ENCODE measurements at places on chromosomes 1 and 21.

DNA sequence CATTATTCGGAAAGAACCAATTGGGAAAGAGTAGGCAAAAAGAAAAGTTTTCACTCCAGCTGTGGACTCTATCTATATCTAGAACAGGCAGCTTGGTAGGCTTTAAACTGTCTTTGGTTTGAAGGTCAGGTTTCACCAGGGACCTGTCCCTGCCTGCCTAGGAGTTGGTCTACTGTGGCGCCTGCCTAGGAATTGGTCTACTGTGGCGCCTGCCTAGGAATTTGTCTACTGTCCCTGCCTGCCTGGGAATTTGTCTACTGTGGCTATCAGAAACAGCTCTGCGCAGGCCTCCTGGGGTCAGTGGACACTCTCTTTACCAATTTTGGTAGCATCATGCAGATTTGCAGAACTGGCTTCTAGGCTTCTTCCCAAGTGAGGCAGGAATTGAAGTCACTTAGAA is 13.8 kb downstream of the USP25 start:
- DNase-seq = no peak

DNA sequence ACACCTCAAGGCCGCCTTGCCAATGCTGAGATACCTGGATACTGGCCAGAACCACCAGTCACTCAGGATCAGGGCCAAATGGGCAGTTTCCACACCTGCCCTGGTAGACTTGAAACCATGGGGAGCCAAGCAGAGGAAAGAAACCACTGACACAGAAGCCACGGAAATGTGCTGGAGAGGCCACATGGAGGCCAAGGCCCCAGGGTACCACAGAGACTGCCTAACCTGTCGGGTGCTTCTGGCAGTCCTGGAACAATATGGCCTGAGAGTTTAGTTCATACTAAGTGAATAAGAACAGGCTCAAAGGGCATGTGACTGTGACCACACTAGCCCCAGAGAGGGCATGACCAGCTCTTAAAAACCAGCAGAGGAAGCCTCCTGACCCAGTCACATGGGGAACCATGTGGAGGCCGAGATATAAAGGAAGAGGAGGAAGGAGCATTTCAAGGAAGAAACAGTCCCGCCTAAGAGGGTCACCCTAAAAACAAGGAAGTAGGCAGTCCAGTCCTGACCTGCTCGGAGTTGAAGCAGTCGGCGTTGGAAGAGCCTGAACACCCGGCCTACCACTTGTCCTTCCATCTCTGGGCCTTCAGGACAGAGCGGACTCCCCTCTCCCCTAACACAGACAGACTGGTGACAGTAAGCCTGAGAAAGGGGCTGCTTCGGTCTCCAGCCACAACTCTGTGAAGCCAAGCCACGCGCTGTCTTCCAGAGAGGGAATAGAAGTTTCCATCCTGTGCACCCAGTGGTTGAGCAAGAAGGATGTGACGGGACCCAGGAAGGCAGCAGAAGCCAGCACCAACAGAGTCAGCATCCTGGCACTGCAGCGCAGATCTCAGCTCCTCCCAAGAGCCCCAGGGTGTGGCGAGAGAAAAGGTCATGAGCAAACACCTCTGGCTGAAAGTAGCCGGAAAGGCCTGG is at the start of gene DENND2D:
DENND2D (minus strand) TSS at position 766 of the 921 bp plus-strand sequence; CDS start at position 579, 187 bp downstream.
- no peak for DNase-seq

- DNase-seq = no peak
These were observed 8.3 kb downstream of the ADAR start for GRCh38 chr1:154599658-154600057.

- no peak for DNase-seq
These were observed 193.7 kb upstream of the OLFM3 start for GRCh38 chr1:102190429-102190828.

DNA sequence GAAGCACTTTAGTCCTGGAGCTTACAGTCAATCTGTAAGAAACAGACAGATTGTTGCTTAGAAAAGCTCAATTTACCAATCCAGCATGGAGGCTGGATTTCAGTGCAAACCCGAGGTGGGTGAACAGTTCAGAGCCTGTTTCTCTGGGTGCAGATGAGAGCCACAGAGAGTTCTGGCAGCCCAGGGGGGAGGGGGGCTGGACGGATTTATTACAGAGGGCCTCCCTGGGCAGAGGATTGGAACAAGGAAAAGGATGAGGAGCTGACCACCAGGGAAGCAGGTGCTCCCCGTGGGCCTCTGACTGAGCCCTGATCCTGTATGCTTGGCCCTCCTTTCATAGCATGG is 38.0 kb upstream of the EPS8L3 start:
- DNase-seq = no peak

DNA sequence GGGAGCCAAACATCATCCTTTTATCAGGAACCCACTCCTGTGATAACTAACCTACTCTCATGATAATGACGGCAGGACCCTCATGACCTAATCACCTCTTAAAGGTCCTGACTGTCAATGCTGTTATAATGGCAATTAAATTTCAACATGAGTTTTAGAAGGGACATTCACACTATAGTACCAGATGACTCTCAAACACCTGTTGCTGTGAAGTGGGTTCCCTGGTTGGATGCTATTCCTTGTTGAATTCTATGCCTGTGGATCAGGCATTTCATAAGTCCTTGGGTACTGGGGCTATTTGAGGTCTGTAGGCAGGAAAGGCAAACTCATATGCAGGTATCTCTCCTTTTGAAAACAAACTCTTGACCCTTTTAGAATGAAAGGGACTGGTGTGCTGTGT is 7.5 kb upstream of the ZSWIM5 start:
- DNase-seq = no peak

- DNase-seq = no peak
These were observed 81.3 kb upstream of the ARHGEF16 start for GRCh38 chr1:3373175-3373574.

- no peak for DNase-seq
These were observed 11.7 kb upstream of the EPHA2 start for GRCh38 chr1:16167331-16168143.

DNA sequence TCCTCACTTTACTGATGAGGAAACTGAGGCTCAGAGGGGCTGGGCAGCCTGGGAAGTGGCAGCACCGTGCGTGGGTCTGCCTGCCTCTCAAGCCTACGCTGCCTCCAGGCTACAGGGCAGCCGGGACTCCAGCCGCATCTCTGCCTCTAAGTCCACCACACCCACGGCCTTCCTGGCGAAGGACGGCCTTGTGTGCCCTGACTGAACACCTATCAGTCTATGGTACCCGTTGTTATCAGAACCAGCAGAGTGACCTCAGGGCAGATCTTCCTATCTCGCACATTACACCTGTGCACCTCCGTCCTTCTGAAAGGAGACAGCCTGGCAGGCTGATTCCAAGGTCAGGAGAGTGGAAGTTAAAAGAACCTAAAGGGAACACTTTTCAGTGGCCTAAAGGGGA is 35.7 kb upstream of the SLC30A1 start:
- DNase-seq = no peak

GRCh38 chr1:238675221-238675620 is 711.1 kb upstream of the CHRM3 start:
- no peak for DNase-seq

GRCh38 chr1:119766374-119766794 is 2.3 kb downstream of the HMGCS2 start:
- DNase-seq = no peak

GRCh38 chr1:6672558-6672957 is 29.1 kb downstream of the DNAJC11 start:
- DNase-seq = no peak

DNA sequence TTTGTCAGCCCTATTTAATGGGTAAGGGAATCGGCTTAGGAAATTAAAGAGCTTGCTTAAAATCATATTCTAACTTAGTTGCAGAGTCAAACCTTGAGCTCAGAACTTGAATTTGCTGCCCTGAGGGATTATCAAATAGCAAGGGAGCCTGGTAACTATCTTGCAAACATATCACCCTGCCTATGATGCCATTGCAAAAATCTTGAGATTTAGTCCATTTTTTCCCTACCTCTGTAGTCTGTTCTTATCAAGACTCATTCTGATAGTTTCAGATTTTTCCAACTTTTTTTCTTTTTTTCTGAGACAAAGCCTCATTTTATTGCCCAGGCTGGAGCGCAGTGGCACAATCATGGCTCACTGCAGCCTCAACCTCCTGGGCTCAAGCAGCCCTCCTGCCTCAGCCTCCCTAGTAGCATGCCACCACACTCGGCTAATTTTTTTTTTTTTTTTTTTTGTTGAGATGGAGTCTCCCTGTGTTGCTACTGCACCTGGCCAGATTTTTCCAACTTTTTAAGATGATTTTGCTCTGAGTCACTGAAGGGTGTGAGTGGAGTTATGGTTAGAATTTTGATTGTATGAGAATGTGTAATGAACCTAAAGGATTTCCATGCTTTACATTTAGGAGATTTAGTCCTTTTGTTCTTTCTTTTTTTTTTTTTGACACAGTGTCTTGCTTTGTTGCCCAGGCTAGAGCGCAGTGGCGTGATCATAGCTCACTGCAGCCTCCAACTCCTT is 12.2 kb downstream of the SARS1 start:
- no peak for DNase-seq

DNA sequence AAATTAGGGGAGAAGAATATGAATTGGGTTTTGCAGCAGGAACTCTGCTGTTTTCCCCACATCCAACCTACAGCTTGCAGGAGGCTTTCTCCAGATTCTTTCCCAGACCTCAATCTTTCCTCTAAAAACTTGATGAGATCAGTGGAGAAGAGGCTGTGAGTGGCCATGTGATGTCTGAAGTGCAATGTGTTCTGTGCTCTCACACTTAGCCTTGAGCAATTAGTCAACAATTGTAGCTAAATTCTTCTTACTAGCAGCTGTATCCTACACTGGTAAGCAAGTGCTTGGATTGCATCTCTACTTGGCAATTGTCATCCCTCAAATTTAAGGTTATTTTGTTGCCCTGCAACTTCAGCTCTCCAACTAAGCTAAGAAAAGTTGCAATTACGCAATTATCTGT is 807.3 kb upstream of the RGS18 start:
- no peak for DNase-seq

DNA sequence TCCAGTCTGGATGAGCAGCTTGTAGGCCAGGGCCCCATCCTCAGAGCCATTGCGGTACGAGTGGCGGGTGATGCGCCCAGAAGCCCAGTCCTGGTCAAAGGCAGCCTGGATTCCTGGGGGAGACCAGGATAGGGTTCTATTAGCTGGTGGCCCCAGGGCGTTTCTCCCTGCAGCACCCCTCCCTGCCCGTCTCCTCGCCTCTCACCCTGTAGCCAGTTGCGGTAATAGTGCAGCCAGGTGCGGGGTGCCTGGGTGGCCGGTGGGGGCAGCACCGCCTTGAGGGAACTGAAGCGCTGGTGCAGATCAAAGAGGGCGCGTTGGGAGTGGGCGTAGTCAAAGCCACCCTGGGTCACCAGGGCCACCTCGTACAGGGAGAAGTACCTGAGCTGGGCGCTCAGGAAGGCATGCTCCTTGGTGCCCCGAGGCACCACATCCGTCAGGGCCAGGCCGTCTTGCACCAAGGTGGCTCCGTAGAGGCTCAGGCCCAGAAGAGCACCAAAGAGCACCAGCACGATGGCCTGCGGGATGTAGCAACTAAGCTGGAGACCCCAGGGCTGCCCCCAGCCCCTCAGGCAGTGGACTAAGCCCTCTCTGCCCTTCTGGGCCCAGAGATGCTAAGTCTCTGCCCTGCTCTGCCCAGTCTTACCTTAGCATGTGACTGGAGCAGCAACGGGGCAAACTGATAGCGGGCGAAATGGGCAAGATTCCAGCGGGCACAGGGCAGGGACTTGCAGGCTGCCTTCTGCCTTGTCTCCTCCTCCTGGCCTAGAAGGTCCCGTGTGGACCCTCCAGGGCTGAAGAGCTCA is 15.7 kb downstream of the PTCH2 start:
- no peak for DNase-seq

DNA sequence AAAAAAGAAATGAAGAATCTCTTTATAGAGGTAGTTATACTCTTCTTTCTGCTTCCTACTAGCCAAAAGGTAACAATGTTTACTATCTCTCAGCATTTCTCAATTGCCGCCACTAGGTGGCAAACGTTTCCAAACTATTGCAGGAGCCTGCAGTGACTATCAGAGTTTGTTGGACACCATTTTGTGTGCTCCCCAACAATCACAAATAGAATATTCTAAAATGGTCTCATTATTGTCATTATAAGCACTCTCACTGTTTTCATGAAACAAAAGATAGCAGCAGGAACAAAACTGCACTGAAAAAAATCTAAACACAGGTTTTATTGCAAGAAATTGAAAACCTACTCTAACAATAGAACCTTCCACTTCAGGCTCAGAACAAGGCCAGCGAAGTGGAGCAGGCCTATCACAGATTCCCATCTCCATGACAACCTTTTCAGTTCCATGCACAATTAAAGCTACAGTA is 83.9 kb upstream of the PLPPR4 start:
- peak; percentile 38 for DNase-seq

DNA sequence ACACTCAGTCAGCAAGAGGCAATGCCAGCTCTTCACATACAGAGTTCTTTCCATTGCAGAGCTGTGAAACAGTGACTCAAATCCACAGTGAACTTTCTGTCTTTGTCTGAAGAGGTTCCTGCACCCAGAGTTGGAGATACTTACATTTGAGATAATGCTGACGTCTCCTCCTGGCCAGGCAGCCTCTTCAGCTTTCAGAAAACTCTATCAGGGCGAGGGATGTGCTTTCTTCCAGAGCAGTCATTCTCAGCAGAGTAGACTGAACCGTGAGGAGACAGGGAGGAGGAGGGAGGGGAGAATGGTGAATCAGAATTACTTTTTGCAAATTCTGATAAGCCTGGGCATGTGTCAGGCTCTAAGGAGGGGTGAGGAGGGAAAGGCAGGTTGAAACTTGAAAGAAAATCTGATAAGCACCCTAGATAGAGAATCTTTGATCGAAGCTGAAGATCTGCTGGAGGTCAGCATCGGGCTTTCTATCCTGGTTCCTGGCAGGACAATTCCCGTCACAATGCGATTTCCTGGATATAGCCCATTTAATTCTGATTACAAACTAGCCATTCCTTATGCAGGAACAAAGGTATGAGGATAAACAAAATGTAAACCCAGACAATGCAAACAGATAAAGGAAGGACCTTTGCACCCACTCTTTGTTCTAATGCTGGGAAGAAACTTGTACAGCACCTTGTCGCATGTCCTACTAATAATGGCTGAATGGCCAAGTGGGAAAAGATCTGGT is 18.9 kb upstream of the NID1 start:
- DNase-seq = no peak

- DNase-seq = peak; percentile 51
These were observed 1.5 kb upstream of the COX20 start for GRCh38 chr1:244833734-244834542.

GRCh38 chr1:211261229-211261628 is 2.1 kb downstream of the RCOR3 start:
- no peak for DNase-seq

- DNase-seq = no peak
These were observed 17.0 kb downstream of the DHRS3 start for GRCh38 chr1:12600880-12601633.

- DNase-seq = no peak
These were observed 74.4 kb upstream of the TTC34 start for GRCh38 chr1:2875707-2876561.

GRCh38 chr1:65846866-65847265 is 54.2 kb downstream of the PDE4B start:
- DNase-seq = no peak

GRCh38 chr1:206012086-206012859 is 9.1 kb upstream of the RAB7B start:
- DNase-seq = no peak

DNA sequence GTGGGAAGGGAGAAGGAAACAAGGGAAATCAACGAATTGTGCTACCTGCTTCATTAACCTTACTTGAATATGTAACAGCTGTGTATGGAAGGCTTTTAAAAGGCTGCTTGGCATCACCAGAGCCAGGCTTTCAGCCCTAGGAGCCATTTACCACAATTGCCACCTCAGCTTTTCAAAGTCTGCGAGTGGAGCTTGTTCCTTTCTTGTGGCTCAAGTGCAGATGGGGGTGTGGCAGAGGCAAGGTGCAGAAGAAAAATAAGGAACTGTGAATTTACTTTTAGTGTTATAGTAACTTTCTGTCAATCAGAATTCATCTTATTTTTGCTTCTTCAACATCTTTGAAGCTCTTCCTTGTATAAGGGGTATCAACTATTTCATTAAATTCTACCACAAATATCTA is 17.6 kb downstream of the CLCA2 start:
- DNase-seq = no peak

All from epithelial cell of proximal tubule (primary cell).